Heart left ventricle (tissue), 16 donors: ENCODE measurements at places on chromosomes 11 and 22. TPM values are rescaled to one million over a fixed set of nuclear protein-coding genes. Genes with fewer than 3 reads are reported as not detected.
A peak's percentile ranks its signal among the peaks of the same experiment; 100 is the strongest.

GRCh38 chr11:27497284-27497866 lies 9.2 kb downstream of the LIN7C start:
- H3K36me3 ChIP-seq: peaks cover 15% of the 10 kb centered on the region
- H3K4me1 ChIP-seq: peaks cover 17% of the 10 kb centered on the region
- no peak overlapping the region for H3K4me3 ChIP-seq
- no peak for DNase-seq
- no peaks in the 10 kb centered on the region for H3K27me3 ChIP-seq
- no peak overlapping the region for H3K27ac ChIP-seq

DNA sequence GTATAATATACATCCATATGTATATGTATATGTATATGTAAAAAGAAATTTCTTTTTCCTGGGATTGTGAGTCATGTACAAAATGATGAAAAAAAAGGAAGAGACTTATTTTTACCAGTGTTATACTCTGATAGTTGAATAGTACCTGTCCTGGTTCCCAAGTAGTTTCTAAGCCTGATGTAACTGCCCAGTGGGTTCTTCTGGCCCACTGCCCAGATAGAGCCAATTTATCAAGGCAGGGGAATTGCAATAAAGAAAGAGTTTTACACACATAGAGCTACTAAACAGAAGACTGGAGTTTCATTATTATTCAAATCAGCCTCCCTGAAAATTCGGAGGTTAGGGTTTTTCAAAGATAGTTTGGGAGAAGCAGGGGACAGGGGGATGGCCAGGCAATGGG lies 29.1 kb upstream of the NARS2 start:
- no peak overlapping the region for H3K4me3 ChIP-seq
- H3K27me3 ChIP-seq: peaks cover 13% of the 10 kb centered on the region
- DNase-seq: no peak
- no peaks in the 10 kb centered on the region for H3K4me1 ChIP-seq

DNA sequence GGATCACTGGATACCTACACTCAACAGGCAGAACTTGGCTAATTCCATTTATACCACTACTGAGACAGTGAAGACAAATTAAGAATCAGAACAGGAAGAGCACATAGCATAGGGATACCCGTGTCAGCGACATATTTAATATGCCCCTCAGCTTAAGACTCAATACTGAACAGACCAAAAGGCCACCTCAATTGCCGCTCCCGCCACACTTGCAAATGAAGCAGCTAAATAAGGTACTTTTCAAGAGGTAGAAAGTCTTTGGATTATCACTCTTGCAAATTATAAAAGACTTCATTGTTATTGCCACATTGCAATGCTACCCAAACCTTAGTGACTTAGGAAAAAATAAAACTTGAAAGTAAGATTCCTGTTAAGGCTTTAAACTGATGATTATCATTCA lies 3.1 kb downstream of the DDX17 start:
- H3K4me1 ChIP-seq: peaks cover 36% of the 10 kb centered on the region
- H3K36me3 ChIP-seq: peaks cover 68% of the 10 kb centered on the region
- H3K4me3 ChIP-seq: peak overlapping the region; percentile 95
- no peaks in the 10 kb centered on the region for H3K27me3 ChIP-seq
- no peak for DNase-seq

- no peak overlapping the region for H3K27ac ChIP-seq
- H3K36me3 ChIP-seq: no peaks in the 10 kb centered on the region
Observed at GRCh38 chr11:100860318-100861155, 173.4 kb downstream of the ARHGAP42 start.

GRCh38 chr11:69172674-69173073 lies 16.9 kb downstream of the SMIM38 start:
- no peak for DNase-seq
- no peaks in the 10 kb centered on the region for H3K4me1 ChIP-seq
- H3K27me3 ChIP-seq: no peaks in the 10 kb centered on the region
- no peak overlapping the region for H3K27ac ChIP-seq

DNA sequence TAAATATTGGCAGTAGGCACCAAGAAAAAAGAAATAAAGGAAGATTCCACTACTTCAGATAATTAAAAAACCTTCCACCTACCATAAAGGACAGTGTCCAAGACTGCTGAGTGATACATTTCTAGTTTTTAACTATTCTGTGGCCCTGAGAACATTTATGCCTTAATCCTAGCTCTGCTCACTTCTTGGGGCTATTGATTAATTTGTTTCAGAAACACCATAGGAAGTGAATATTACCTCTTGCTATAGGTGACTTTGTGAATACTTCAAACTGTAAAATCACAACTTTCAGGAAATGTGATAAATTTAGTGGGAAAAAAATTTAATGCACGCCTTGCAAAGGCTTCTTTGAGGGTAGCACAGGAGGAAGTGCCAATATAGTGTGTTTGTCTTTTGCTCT lies 35.2 kb downstream of the NF2 start:
- H3K4me3 ChIP-seq: no peak overlapping the region
- peaks cover 64% of the 10 kb centered on the region for H3K36me3 ChIP-seq
- H3K4me1 ChIP-seq: peaks cover 8% of the 10 kb centered on the region
- H3K27me3 ChIP-seq: no peaks in the 10 kb centered on the region

- peak overlapping the region; percentile 96 for H3K27ac ChIP-seq
- H3K27me3 ChIP-seq: no peaks in the 10 kb centered on the region
- peak overlapping the region; percentile 95 for H3K4me3 ChIP-seq
- H3K36me3 ChIP-seq: peaks cover 4% of the 10 kb centered on the region
- DNase-seq: no peak
- peaks cover 15% of the 10 kb centered on the region for H3K4me1 ChIP-seq
Observed at GRCh38 chr22:28742562-28742962, 723 bp downstream of the HSCB start.

DNA sequence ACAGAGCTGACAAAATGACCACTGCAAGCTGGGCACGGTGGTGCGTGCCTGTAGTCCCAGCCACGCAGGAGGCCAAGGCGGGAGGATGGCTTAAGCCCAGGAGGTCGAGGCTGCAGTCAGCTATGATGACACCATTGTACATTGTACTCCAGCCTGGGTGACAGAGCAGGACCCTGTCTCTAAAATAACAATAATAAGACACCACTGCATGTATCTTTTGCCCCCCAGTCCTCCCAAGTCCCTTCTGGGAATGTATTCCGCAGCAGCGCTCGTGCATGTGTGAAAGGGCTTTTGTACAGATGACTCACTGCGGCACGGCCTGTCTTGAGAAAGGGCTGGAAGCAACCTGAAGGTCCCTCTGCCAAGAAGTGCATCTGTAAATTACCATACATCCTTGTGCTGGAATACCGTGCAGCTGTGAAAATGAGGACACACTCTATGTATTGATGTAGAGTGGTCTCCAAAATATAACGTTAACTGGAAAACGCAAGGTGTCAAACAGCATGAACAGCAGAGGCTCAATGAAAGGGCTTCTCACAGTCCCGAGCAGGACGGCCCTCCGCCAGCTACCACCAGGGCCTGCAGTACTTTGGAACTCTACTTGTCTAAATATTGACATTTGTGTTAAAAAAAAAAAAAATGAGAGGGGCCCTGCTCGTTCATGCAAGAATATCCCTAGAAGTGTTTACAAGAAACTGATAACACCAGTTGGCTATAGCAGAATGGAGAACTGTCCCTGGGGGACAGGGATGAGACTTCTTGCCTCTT lies 9.0 kb upstream of the CDC42EP2 start:
- no peaks in the 10 kb centered on the region for H3K36me3 ChIP-seq
- peaks cover 41% of the 10 kb centered on the region for H3K4me1 ChIP-seq
- peak overlapping the region; percentile 17 for H3K27ac ChIP-seq
- DNase-seq: no peak
- no peaks in the 10 kb centered on the region for H3K27me3 ChIP-seq
- no peak overlapping the region for H3K4me3 ChIP-seq

NXPE1 gene
- total RNA-seq: not detected

RAB36 gene
- 0.25 TPM for total RNA-seq
